ENCODE measurements at places on chromosomes 7 and 10.

DNA sequence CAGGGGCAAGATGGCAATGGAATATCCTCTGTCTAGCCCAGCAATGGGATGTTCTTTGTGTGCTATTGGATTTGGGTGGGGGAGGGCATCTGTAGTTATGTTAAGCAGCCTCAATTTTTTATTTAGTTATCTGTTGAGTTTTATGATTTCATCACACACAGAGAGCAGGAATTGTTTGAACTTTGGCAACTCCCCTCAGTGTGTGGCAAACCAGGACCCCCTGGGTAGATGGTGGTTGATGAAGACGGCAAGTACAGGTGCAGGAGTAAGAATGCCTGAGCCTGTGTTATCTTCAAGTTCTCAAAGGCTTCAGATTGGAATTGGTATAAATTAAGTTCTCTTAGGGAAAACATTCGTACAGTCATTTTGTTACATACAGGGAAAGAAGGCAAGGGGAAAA lies 142.4 kb upstream of the SAMD8 start:
- no peak for DNase-seq

DNA sequence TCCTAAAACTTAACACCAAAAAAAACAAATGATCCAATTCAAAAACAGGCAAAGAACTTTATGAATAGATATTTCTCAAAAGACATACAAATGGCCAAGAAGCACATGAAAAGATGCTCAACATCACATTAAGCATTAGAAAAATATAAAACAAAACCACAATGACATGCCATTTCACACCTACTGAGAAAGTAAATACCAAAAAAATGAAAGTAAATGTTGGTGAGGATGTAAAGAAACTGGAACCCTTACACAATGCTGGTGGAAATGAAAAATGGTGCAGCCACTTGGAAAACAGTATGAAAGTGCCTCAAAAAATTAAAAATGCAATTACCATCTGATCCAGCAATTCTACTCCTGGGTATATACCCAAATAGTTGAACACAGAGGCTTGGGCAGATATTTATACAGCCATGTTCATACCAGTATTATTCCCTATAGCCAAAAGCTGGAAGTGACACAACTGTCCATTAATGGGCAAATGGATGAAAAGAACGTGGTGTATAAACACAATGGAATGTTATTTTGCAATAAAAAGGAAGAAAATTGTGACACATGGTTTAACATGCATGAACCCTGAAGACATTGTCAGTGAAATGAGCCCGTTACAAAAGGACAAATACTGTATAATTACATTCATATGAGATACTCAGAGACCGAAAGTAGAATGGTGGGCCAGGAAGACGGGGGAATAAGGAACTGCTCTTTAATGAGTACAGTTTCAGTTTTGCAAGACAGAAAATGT lies 89.0 kb downstream of the JMJD1C start:
- DNase-seq = peak; percentile 81

GRCh38 chr10:83919187-83919586 lies 220.1 kb upstream of the GHITM start:
- DNase-seq = no peak

GRCh38 chr10:71089162-71089561 lies 123.2 kb upstream of the UNC5B start:
- DNase-seq = no peak

DNA sequence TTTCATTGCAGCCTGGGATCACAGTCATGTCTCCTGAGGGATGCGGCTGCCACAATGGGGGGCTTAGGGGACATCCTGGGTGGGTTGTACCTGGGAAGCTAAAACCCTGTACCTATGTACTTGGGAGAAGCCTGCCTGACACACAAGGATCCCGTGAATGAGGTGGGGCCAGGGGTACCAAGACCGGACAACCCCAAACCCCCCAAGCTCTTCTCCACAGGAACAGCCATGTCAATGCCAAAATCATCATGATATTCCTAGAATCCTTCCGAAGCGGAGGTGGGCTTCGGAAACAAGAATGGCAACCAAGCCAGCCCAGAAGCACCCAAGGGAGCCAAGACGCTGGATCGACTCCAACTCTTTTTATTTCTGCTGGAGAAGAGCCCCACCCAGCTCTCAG lies 260.3 kb upstream of the TCERG1L start:
- no peak for DNase-seq

DNA sequence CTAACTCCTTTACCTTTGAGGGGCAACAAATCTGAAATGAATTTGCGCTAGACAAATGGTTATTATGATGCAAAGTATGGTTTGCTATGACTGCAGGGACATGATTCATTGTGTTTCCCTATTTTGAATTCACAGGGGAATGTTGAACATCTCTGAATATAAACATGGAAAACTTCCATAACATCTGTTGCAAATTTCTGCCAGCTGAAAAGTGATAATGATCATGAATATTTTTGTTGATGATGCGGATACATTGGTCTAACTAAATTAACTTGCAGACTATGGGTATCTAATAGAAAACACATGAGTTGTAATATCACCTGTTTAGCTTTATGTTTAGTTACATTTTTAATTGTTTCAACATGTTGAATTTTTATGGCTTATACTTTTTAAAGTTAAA lies 1325.5 kb downstream of the REEP3 start:
- no peak for DNase-seq

GRCh38 chr7:17044861-17045260 lies 163.1 kb upstream of the AGR3 start:
- no peak for DNase-seq

DNA sequence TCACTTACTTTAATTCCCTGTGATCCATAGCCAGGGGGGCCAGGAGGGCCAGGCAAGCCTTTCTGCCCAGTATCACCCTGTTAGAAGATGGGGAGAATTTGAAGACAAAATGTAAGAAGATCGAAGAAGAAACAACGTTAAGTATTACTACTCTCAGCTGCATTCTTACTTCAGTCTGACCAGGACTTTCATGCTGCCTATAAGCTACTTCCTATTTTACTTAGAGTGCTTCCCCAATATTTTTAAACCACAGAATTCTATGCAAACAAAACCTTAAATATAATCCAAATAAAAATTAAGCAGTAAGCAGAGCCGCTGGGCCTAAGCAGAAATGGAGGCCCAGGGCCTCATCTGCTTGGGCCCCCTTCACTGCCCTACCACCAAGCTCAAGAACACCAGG lies 117.8 kb downstream of the COL28A1 start:
- DNase-seq = no peak

- no peak for DNase-seq
Measured at GRCh38 chr10:68385740-68386139, 21.3 kb downstream of the RUFY2 start.

DNA sequence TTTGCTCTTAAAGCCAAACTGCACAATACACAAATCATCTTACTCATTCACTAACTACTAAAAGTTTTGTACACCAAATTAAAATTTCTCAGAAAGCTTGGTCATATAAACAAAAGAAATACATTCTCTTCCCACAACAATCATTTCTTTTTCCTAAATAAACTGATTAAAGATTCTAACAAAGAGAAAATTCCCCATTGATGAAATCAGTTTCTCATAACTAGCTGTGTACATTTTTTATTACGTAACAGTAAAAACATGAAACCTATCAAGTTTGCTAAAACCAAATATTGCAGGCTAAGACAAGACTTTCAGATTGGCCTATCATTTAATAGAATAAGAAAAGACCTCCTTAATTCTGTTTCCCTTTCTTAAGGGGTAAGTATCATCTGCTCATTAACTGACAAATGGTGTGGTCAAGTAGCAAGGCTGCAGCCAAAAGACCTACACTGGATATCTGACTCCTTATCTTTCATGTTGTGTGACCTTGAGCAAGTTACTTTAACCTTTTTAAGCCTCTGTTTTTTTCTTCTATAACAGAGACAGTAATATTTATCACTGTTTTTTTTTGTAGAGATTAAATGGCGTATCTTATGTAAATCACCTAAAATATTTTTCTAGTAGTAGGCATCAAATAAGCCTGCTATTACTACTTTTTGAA lies 22.4 kb downstream of the NAMPT start:
- no peak for DNase-seq

DNA sequence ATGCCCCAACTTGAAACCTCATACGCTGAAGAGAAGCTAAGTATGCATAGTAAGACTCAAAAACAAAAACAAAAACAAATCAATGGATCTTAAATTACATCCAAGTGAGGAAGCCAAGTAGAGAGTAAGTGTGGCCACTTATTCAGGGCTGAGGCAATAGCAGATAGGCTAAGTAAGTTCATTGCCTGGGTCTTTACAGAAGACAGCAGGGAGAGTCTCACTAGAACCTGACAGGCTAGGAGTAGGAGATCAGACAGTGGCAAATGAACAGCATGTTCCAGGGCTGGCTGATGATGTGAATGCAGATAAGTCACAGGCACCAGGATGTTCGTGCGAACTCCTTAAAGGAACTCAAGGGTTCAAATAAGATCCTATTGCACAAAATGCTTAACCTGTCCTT lies 568.6 kb downstream of the KCNMA1 start:
- no peak for DNase-seq

DNA sequence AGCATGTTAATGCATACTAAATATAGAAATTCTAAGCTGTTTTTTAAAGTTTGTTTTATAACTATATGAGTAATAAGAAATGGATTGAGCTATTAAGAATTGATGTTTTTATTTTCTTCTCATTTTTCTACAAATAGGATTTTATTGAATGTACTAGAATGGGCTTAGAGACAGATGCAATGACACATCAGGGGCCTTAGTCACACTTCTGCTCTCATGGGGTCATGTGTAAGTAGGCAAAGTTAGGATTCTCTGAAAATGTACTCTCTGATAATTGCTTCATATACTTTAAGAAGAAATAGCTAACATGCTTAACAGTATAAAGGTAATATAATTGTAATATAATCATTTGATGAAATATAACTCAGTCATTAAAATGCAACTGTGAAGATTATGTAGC lies 154.6 kb downstream of the ZNF438 start:
- DNase-seq = no peak

GRCh38 chr7:151226560-151226874 lies 488 bp downstream of the ABCF2 start:
- no peak for DNase-seq

GRCh38 chr10:125779403-125780327 lies 4.0 kb upstream of the MMP21 start:
- DNase-seq = no peak

DNA sequence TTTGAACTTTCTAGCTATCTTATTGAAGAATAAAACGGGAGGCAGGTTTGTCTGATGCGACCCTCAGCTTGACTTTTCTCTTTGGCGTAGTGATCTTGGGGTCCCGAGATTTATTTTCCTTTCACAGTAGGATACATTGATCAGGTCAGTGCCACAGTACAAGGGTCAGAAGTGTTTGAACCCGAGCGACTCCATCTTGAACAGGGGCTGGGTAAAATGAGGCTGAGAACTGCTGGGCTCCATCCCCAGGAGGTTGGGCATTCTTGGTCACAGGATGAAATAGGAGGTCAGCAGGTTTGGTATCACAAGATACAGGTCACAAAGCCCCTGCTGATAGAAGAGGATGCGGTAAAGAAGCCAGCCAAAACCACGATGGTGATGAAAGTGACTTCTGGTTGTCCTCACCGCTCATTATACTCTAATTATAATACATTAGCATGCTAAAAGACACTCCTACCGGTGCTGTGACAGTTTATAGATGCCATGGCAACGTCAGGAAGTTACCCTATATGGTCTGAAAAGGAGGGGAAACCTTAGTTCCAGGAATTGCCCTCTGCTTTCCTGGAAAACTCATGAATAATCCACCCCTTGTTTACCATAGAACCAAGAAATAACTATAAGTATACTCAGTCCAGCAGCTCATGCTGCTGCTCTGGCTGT lies 3.0 kb upstream of the TECPR1 start:
- DNase-seq = no peak

GRCh38 chr10:930625-931325 lies 730 bp downstream of the LARP4B start:
- peak; percentile 25 for DNase-seq

DNA sequence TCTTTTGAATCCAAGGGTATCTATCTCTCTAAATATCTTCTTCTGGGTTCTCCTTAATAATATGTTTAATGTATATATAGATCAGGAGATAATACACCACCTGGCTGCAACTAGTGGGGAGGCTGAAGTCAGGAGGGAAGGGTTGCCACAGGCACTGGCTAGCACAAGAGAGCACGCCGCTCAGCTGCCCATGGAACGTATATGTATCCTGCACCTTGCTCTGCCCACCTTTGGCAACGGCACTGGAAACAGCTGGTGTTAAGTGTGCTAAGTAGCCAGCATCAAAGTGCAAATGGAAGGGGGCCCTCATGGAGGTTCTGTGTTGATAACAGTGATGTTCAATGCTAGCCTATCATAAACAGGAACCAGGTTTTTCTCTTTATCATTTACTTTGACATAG lies 49.8 kb upstream of the FAM133B start:
- no peak for DNase-seq

GRCh38 chr10:36531621-36532020 lies 593.8 kb upstream of the ANKRD30A start:
- DNase-seq = peak; percentile 62

- DNase-seq = no peak
Measured at GRCh38 chr10:33026422-33026821, 68.4 kb upstream of the ITGB1 start.

DNA sequence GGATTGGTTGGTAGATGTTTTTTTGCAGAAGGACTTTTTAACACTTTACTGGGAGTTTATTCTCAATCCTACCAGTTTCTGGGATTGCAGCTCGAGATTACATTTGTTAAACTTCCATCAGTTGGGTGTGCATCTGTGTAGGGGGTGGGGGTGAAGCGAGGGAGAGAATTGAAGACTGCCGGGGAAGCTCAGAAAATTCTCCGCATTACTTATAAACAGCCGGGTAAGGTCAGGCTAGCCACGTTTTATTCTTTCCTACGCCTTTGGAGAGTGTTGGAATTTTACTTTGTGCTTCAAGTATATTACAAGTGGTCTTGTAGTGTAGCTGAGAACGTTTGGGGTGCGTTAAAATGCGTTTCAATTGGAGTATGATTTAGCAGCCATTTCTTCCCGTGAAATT lies 1.1 kb downstream of the PALS2 start:
- no peak for DNase-seq

- no peak for DNase-seq
Measured at GRCh38 chr7:1858435-1859265, 188.6 kb downstream of the ELFN1 start.

- no peak for DNase-seq
Measured at GRCh38 chr10:290026-290725, 154.9 kb downstream of the ZMYND11 start.

GRCh38 chr7:13107291-13107690 lies 419.9 kb downstream of the ARL4A start:
- DNase-seq = peak; percentile 66

GRCh38 chr7:75650681-75651080 lies 88.1 kb downstream of the HIP1 start:
- no peak for DNase-seq

- DNase-seq = no peak
Measured at GRCh38 chr7:27096768-27097514, 1.1 kb upstream of the HOXA1 start.

DNA sequence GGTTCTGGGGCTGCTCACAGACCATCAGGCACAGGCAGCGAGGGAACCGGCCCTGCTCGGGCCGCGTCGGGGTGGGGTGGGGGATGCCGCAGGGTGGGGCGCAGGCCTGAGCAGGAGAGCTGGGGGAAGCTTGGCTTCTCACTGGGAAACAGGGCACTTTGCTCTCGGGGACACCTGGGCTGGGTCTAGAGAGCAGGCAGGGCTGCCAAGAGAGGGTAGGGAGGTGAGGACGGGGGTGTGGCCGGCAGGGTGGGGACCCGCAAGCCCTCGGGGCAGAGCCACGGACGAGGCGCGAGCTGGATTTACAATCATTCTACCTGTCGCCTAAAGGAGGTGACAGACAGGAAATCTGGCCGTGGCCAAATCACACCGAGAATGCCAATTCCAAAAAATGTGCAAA lies 11.1 kb downstream of the INTS1 start:
- DNase-seq = no peak

All from foreskin keratinocyte (primary cell).